ENCODE measurements at places on chromosomes 13 and 19.

DNA sequence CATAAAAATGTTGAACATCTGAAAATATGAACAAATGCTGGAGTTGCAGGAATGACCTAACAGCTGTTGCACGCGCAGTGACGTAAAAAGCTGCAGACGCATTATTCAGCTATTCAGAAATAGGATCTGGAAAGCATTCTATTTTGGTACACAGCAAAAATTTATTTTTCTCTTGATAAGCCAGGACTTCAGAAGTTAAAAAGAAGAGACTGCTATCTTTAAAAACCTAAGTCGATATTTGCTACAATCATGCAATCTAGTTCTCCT, 36.9 kb upstream of the STARD13 start:
- no peak for DNase-seq

- no peak for DNase-seq
Measured at GRCh38 chr13:95783747-95784146, 106.8 kb downstream of the DNAJC3 start.

GRCh38 chr13:30253830-30254229, 53.5 kb downstream of the KATNAL1 start:
- no peak for DNase-seq

DNA sequence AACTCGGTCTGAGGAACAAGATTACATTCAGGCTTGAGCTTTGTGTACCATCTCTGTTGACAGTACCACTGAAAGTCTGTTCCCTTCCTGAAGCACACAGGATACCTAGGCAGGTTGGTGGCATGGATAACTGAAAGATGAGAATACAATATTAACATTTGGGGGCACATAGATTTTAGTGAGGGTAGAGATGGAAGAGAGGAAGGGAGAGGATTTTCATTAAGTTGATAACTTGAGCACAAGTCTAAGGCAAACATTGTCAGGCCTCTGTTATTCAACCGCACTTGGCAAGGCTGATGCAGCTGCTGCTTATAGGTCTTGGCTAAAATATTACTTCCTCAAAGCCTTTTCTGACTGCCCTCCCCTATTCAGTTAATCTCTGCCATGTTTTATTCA, 10.9 kb downstream of the MIR17HG start:
- no peak for DNase-seq

DNA sequence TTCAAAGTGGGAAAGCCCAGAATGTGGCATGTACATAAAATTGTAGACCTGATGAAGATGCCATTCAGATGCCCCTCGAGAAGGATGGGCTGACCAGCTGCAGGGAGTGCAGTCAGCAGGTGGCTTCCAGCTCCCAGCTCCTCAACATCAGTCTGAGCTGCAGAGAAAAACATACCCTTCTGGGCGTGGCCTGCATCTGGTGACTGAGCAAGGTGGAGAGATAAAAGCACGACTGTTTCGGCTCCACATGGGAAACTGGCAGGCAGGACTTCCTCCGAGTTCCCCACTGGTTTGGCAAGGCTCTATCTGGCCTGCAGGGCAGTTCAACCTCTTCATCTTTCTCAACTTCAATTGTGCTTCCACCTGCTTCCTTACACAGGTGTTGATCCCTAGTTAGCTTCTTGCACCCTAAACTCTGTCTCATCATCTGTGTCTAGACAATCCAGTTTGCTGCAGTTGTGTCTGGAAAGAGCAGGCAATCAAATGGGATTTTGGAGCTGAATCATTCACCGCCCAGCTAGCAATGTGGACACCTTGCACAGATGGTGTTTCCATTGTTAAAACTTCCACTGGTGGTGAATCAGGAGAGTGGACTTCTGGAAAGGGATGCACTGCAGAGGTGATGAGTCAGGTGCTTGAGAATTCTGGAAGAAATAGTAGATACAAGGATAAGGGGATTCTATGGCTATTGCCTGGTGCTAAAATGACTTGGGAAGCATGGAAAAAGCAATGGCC, 56.8 kb downstream of the POLR1D start:
- no peak for DNase-seq

- no peak for DNase-seq
Measured at GRCh38 chr19:32265995-32266394, 79.4 kb upstream of the ZNF507 start.

DNA sequence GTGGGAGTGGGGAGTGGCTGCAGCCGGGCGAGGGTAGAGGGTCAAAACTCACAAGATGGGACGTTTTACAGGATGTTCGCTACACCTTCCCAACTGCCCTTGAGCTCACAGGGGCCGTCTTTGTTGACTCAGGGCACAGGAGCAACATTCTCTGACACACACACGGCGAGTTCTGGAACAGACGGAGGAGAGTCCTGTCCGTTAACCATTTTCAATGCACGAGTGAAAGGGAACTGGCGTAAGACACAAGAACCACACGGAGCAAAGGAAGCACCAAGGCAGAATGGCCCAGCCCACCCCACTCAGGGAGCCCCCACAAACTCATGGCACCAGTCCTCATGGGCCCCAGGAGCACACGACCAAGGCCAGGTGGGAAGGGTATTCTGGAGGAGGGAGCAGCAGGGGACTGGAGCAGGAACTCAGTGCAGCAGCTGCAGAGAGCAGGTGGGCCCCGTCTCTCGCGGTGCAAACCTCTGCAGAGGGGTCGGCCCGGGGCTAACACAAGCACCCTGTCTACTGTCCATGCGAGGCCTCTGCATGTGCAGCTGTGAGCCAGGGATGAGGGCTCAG, 37.9 kb upstream of the ISYNA1 start:
- DNase-seq = no peak

DNA sequence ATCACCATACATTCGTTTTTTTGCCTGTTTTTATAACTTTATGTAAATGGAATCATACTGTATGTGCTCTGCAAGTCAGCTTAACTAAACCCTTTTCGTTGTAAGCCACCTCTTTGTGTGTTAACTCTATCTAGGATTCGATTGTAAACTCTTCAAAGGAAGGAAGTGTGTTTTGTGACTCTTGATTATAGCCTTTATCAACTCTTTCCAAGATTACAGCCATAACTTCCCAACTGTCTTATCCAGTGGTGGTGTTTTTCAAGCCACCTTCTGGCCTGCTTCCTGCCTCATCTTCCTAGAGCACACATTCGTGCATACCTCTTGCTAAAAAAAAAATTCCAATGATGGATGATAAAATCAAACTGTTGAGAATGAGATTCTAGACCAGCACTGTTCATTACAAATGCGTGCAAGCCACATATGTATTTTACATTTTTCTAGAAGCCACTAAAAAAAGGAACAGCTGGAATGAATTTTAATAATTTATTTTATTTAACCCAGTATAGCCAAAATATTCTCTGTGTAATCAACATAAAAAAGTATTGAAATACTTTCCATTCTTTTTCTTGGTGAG, 12.0 kb upstream of the FBXL3 start:
- DNase-seq = no peak

- no peak for DNase-seq
Measured at GRCh38 chr19:39053276-39054090, 21.1 kb upstream of the FBXO27 start.

DNA sequence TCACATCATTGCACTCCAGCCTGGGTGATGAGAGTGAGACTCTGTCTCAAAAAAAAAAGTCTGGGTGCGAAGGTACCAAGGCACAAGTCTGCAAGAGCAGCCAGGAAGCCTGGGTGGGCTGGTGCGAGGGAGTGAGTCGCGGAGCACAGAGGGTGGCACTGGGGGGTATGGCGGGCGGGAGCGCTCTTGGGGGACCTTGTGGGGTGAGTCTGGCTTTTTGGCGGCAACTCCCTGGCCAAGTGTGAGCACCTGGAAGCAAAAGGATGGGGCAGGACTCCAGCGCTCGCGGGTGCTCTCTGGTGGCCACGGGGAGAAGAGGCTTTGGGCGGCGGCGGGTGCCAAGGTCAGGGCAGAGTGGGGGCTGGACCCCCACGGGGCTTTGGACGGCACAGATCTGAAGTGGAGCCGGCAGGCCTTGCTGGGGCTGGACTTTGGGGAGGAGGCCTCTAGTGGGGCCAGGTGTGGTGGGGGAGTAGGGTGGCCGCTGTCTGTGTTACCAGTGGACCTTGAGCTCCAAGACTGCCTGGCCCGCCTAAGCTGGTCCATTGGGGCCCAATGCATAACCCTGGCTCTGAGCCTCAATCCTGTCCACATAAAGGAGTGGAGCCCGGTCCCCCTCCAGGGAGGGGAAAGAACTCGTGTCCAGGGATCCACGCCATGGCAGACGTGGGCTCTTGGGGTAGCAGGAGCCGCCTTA, 1.6 kb downstream of the P2RY11 start:
- DNase-seq = no peak

DNA sequence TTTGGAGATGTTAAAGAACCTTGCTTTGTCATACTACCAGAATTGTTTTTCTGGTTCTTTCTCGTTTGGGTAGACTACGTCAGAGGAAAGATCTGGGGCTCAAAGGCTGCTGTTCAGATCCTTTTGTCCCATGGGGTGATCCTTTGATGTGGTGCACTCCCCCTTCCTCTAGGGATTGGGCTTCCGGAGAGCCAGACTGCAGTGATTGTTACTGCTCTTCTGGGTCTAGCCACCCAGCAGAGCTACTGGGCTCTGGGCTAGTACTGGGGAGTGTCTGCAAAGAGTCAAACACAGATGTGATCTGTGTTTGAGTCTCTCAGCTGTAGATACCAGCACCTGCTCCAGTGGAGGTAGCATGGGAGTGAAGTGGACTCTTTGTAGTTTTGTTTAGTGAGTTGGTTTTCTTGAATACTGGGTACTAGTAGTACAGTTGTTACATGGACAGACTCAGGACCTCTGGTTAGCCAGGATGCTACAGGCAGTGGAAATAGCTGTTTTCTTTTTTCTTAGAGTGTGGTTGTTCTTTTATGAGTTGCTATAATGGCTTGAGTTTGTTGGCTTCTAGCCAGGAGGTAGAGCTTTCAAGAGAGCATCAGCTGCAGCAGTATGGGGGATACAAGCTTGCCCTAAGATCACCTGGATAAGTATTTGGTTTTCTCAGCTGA, 34.4 kb downstream of the DNAJC15 start:
- DNase-seq = no peak

DNA sequence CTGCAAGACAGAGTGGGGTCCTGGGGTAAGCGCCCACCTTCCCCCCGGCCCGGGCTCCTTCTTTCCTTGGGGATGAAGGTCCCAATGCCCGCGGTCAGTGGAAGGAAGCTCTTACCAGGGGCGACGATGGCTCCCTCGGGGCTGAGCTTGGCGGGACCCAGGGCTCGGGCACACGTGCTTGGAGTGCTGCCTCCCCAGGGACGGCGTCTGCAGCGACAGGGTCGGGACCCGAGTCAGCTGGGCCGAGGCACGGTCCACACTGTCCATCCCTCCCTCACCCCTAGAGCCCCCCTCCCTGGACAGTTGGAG, 3.5 kb downstream of the JSRP1 start:
- no peak for DNase-seq

DNA sequence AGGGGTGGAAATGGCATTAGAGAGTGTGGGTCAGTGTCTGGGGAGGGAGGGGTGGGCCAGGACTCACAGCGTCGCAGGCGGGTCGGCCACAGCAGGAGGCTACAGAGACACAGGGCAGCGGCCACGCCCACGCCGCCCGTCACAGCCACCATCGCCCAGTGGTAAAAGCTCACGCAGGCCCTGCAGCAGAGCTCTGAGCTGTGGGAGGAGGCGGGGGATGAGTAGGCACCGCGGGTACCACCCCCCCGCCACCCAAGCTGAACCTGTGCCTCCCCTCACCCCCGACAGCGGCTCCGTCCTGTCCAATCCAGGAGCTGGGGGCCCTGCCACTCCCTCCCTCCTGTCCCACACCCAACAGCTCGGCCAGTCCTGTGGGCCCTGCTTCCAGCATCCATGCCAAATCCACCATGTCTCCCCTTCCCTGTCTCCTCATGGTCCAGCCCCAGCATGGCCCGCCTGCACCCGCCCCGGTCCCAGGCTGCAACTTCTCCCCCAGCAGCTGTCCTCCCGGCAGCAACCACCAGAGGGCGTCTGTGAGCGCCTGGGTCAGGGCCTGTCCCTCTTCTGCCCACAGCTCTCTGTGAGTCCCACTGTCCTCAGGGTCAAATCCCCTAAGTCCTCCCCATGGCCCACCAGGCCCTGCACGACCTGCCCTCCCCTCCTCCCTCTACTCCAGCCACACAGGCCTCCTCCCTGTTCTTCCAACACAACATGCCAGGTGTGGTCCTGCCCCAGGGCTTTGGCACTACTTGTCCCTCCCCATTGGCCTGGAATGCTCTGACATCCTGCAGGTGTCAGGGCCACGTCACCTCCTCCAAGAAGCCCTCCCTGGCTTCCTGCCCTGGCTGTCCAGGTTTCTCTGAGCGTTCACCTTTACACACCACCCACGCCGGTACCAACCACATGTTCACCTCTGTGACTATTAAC, 6.0 kb downstream of the TEKTIP1 start:
- DNase-seq = no peak

GRCh38 chr13:37313372-37313771, 207.9 kb upstream of the CSNK1A1L start:
- no peak for DNase-seq

- DNase-seq = peak; percentile 51
Measured at GRCh38 chr19:12665281-12665573, 1.3 kb downstream of the MAN2B1 start.

GRCh38 chr13:107790397-107790796, 424.9 kb downstream of the LIG4 start:
- no peak for DNase-seq

DNA sequence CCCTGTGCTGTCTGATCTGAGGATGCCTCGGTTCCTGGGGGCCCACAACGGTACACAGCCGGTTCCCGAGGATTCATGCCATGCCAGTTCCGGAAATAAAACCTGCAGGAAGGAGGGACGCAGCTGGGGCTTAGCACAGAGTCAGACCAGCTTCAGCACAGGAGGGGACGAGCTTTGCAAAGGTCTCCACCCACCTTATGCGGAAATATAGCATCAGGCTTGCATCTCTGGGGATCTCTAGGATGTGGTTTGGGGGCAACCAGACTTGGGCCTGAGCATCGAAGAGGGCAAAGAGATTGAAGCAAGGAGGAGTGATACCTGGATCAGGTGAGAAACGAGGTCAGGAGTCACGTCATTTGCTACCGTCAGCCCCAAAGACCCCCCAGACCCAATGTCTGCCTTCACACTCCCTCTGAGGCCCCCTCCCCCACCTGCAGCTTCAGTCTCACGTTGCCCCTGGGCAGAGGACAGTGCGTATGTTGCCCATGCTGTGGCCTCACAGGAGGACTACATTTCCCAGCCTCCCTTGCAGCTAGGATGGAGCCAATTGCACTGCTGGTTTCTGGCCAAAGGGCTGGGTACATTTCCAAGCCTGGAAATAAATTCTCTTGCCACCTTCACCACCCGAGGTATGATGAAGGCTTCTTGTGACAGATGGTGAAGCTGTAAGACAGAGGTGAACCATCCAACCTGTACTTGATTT, 12.1 kb downstream of the TYK2 start:
- no peak for DNase-seq
